ENCODE measurements at places on chromosomes 7 and 10. TPM values are rescaled to one million over a fixed set of nuclear protein-coding genes. Genes with fewer than 3 reads are reported as not detected.

PHKG1 gene
- total RNA-seq: 0.99 TPM

ANK3 gene
- 4.5 TPM for total RNA-seq

SCIN gene
- under 0.01 TPM for total RNA-seq

CYP3A4 gene
- total RNA-seq: not detected

CNPY1 gene
- not detected for total RNA-seq

LEP gene
- not detected for total RNA-seq

SLC35B4 gene
- total RNA-seq: 18.0 TPM

CPA4 gene
- 8.4 TPM for total RNA-seq

TMEM213 gene
- total RNA-seq: not detected

SUGCT gene
- 8.9 TPM for total RNA-seq

ASB10 gene
- not detected for total RNA-seq

TDRD1 gene
- total RNA-seq: 0.50 TPM

SPOCK2 gene
- total RNA-seq: 0.83 TPM

CWF19L1 gene
- total RNA-seq: 42.5 TPM

DENND2A gene
- 69.6 TPM for total RNA-seq

WDR86 gene
- 3.8 TPM for total RNA-seq

HMX2 gene
- total RNA-seq: not detected

ZMYND11 gene
- 51.4 TPM for total RNA-seq

TMEM139 gene
- 0.50 TPM for total RNA-seq

GIMAP2 gene
- total RNA-seq: 0.58 TPM

SLC26A3 gene
- total RNA-seq: not detected
